ENCODE measurements at places on chromosomes 13 and 19. TPM values are rescaled to one million over a fixed set of nuclear protein-coding genes. Genes with fewer than 3 reads are reported as not detected.

The KIR2DL1 gene
- not detected for total RNA-seq

The FZR1 gene
- total RNA-seq = 16.6 TPM

The BRME1 gene
- total RNA-seq = 3.0 TPM

The PGPEP1 gene
- total RNA-seq = 22.1 TPM

The SLITRK6 gene
- total RNA-seq = not detected

The GRIN3B gene
- total RNA-seq = 0.26 TPM

DNA sequence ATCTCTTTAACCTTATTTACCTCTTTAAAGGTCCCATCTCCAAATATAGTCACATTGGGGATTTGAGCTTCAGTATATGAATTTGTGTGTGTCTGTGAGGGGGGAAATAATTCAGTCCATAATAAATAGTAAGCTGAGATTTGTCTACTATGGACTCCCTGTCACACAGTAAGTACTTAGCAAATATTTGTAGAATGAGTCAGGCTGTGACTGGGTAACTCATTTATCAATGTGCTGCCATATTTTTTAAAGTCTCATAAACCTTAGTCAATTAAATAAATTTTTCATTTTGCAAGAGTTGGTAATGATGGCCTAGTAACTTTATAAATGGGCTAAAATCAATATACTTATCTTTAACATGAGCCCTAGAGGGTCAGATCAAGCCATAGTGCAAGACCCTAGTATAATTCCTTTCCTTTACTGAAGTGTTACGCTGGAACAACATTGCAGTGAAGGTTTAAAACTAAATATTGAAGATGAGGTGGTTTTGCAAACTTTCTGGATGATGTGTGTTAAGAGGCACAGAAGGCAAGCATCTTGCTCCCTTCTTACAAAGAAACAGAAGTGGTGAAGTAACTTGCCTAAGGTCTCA, 305.1 kb downstream of the KCNRG start:
- no peak overlapping the region for H3K4me3 ChIP-seq
- no peak for DNase-seq
- peaks cover 17% of the 10 kb centered on the region for H3K4me1 ChIP-seq
- H3K27me3 ChIP-seq = no peaks in the 10 kb centered on the region
- no peaks in the 10 kb centered on the region for H3K36me3 ChIP-seq

GRCh38 chr13:71260246-71260645, 606.8 kb downstream of the DACH1 start:
- no peak for DNase-seq
- no peaks in the 10 kb centered on the region for H3K36me3 ChIP-seq
- H3K4me1 ChIP-seq = no peaks in the 10 kb centered on the region
- H3K27ac ChIP-seq = no peak overlapping the region

DNA sequence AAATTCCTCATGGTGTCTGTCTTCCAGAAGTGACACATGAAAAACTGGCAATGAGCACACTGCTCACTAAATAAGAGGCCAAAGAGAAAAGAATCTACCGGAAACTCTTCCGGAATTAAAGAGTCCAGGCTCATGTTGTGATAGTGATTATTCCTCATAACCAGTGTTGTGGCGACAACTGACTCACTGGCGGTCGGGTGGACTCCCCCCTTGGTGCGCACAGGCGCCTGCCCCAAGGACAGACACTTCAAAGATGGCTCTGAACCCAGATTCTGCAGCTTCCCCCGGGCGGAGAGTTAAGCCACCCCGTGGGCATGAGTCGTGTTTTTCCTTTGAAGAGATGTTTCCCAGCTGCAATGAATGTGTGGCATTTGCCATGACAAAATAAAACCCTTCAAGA, 10.3 kb downstream of the IL17D start:
- DNase-seq = no peak
- no peaks in the 10 kb centered on the region for H3K27me3 ChIP-seq
- no peak overlapping the region for H3K4me3 ChIP-seq
- peaks cover 14% of the 10 kb centered on the region for H3K4me1 ChIP-seq
- H3K36me3 ChIP-seq = no peaks in the 10 kb centered on the region

- H3K4me3 ChIP-seq = no peak overlapping the region
- no peaks in the 10 kb centered on the region for H3K27me3 ChIP-seq
- no peaks in the 10 kb centered on the region for H3K36me3 ChIP-seq
- H3K4me1 ChIP-seq = no peaks in the 10 kb centered on the region
Measured at GRCh38 chr13:22451327-22451741, 729.4 kb upstream of the SGCG start.

DNA sequence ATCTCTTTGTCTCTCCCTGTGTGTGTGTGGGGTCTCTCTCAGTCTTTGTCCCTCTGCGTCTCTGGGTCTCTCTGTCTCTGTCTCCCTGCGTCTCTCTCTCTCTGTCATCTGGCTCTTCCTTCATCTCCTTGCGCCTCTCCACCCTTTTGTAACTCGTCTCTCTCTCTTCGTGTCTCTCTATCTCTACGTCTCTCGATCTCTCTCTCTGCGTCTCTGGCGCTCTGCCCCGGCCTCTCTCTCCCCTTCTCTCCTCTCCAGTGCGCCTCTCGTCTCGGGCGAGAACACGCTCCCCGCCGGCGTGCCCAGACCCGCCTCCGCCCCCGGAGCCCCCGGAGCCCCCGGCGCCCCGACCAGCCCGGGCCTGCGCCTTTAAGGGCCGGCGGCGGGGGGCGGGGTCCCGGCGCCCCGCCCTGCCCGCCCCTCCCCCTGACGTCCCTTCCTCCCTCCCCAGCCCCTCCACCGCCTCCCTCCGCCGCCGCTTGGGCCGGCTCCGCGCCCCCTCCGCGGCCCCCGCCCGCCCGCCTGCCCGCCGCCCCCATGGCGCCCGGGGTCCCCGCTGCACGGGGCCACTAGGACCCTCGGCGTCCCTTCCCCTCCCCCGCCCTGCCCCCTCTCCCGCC, at the start of gene MARK4:
Gene MARK4, plus strand, starts transcription at position 440 of the 620 bp plus-strand sequence. CDS start 318 bp downstream, outside the sequence.
- peak; percentile 59 for DNase-seq
- H3K4me3 ChIP-seq = peak within 1 kb of the TSS; percentile 78
- H3K27ac ChIP-seq = peak within 1 kb of the TSS; percentile 52
- no peaks in the 10 kb centered on the region for H3K27me3 ChIP-seq
- H3K4me1 ChIP-seq = peaks cover 45% of the 10 kb centered on the region

DNA sequence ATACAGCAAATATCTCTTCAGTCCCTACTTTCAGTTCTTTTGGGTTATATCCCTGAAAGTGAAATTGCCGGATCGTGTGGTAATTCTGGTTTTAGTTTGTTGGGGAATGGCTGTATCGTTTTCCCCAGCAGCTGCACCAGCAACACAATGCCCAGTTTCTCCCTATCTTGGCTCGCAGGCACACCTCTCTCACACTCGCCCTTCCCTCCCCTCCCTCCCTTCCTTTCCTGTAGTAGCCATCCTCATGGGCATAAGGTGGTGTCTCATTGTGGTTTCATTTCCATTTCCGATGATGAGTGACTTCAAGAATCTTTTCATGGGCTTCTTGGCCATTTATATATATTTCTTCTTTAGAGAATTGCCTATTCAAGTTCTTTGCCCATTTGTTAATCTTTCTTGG, 8.6 kb upstream of the GPR18 start:
- no peaks in the 10 kb centered on the region for H3K36me3 ChIP-seq
- DNase-seq = no peak
- H3K27me3 ChIP-seq = no peaks in the 10 kb centered on the region
- H3K4me3 ChIP-seq = no peak overlapping the region

- DNase-seq = no peak
- no peaks in the 10 kb centered on the region for H3K36me3 ChIP-seq
- peaks cover 1% of the 10 kb centered on the region for H3K4me1 ChIP-seq
- H3K4me3 ChIP-seq = no peak overlapping the region
- H3K27ac ChIP-seq = no peak overlapping the region
Measured at GRCh38 chr13:27442071-27442647, 8.2 kb downstream of the MTIF3 start.

DNA sequence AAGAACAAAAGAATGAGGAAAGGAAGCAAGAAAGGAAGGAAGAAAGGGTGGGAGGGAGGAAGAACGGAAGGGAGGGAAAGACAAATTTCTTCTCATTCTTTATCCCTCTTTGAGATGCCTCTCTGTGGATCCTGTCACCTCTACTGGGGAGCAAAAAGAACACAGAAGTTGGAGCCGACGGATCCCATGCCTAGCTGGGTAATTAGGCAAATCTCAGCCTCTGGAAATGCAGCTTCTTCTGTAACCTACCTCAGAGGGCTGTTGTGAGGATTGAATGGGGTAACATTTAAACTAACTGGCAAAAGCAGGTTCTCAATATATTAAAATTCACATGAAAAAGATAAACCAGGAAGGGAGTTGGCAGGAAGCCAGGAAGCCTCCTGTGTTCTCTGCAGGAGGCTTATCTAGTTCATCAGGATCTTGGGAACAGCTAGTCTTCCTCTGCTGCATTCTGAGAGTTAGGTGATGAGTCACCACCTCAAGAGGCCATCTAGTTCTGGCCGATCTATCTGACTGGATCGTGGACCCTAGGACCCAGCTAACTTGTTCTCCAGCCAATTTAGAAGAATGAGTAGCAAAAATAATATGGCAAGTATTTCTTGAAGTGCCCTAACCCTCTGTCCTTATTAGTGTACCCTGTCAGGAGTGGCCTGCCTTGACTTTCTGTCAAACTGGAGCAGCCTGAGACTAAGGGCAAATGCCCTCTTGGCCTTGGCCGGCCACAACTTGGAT, 15.2 kb upstream of the CPB2 start:
- no peak overlapping the region for H3K27ac ChIP-seq
- H3K27me3 ChIP-seq = no peaks in the 10 kb centered on the region
- peaks cover 11% of the 10 kb centered on the region for H3K4me1 ChIP-seq
- no peaks in the 10 kb centered on the region for H3K36me3 ChIP-seq
- DNase-seq = peak; percentile 33

GRCh38 chr13:78398743-78399410, 204.5 kb downstream of the POU4F1 start:
- no peaks in the 10 kb centered on the region for H3K27me3 ChIP-seq
- H3K4me1 ChIP-seq = no peaks in the 10 kb centered on the region
- H3K36me3 ChIP-seq = no peaks in the 10 kb centered on the region
- H3K4me3 ChIP-seq = no peak overlapping the region

DNA sequence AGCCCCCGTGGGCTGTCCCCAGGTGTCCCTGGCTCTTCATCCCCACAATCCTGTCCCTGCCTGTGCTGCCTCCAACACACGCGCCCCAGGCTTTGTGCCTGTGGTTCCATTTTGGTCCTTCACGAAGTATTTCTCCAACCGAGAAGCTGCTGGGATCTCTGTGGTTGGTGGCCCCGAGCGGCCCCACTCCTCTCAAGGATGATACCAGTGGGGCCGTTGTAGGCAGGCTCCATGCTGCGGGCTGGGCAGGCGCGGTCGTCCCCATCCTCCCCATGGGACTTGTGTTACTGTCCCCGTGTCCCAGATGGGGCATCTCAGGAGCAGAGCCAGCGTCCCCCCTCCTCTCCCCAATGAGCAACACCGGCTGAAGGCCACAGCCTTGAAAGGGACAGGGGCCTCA, 3.7 kb upstream of the ZNF554 start:
- H3K27ac ChIP-seq = no peak overlapping the region
- H3K36me3 ChIP-seq = no peaks in the 10 kb centered on the region
- DNase-seq = no peak
- H3K4me1 ChIP-seq = peaks cover 7% of the 10 kb centered on the region
- no peak overlapping the region for H3K4me3 ChIP-seq
- H3K27me3 ChIP-seq = no peaks in the 10 kb centered on the region
